Hematopoietic multipotent progenitor cell treated with erythropoietin and hydrocortisone succinate and interleukin-3 and kit ligand, for 4 days (in vitro differentiated cells): ENCODE measurements at places on chromosomes 2 and 18.
A peak's percentile ranks its signal among the peaks of the same experiment; 100 is the strongest.

GRCh38 chr2:24892928-24893327, 27.1 kb downstream of the ADCY3 start:
- DNase-seq, result no peak

DNA sequence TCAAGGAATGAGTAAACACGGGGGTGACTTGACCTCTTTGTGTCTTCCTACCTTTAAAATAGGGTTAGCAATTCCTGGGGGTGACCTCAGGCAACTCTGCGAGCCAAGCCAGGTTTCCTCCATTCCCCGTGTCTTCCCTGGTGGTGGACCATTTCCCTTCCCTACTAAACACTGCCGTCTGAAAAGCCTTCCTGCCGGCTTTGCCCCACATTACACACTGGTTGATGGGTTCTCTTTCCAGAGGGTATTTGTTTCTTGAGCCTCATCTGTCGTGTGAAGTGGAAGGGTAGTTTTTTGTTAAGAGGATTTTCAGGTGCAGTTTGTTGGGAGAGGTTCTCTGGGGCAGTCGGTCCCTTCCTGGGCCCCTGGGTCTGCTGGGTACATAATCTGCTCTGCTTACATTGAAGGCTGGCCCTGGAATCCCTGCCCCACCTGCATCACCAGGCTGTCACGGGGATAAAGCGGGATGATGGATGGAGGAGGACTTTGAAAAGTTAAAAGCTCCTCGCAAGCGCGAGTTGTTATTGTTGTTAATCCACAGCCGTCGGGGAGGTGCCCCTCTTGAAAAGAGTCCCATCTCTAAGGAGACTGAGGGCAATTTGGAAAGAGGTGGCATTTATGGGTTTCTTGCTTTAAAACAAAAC, 175.4 kb upstream of the SPRED2 start:
- no peak for DNase-seq

- DNase-seq, result no peak
Observed at GRCh38 chr2:75208738-75209137, 9.4 kb upstream of the TACR1 start.

DNA sequence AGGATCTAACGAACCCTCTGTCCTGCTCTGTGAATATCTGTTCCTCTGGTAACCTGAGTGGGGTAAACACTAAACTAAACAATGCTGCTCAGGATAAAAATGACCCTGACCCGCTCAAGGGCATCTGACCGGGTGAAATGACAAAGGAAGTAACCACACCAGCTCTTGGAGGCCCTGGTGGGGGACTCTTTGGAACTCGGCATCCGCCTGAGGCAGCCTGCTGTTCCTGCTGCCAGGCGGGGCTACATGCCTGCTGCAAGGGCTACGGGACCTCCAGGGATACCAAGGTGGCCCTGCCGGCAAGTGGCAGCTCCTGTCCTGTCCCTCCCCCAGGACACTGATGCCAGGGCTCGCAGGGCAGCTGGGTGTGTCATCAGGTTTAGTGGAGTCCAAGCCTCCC, 273.3 kb downstream of the HDAC4 start:
- DNase-seq, result no peak

GRCh38 chr2:238406998-238407285, 19.8 kb upstream of the ASB1 start:
- no peak for DNase-seq

- no peak for DNase-seq
Observed at GRCh38 chr2:218855305-218856166, 4.1 kb upstream of the WNT6 start.

GRCh38 chr18:78873926-78874500, 105.6 kb upstream of the SALL3 start:
- DNase-seq, result peak; percentile 25

DNA sequence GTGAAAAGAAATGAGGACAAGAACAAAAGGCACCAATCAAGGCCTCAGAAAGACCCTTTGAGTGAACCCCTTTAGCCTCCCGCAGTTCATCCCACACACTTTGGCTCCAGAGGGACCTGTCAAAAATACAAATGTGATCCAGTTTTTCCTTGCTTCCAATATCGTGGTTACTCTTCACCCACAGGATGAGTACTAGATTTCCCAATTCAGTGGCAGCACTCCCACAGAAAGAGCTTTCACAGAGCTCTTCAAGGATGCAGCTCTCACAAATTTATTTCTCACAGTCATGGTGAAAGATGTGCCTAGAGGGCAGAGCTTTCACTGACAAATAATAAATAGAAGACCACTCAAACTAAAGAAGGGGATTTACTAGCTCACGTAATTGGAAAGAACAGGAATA, 3.0 kb upstream of the GFPT1 start:
- DNase-seq, result no peak

GRCh38 chr18:37332628-37333420, 232.8 kb downstream of the CELF4 start:
- DNase-seq, result no peak
